HepG2 (cell line): ENCODE measurements at places on chromosomes 1 and 21.

- no peak for DNase-seq
Measured at GRCh38 chr1:166920561-166921475, 44.8 kb upstream of the TADA1 start.

DNA sequence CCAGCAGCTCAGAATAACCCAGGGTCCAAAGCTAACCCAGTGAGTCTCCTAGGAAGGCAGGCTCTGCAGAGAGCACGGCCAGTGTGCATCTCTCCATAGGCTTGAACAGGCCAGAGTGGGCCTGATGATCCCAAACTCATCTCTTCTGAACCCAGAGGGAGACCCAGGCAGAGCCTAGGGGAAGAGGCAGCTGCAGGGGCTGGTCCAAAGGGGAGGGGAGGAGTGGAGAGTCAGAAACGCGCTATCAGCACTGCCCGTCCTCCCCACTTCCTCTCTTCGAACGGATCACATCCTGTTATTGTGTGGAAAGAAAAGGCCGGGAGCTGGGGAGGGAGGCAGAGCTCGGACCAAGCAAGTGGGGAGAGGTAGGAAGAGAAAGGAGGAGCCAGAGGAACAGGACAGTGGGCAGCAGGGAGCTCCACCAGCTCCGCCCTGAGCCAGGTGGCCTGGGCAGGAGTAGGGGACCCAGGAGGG is 20.2 kb downstream of the TAL1 start:
- no peak for DNase-seq

GRCh38 chr1:115377411-115377810 is 39.4 kb upstream of the NGF start:
- no peak for DNase-seq

DNA sequence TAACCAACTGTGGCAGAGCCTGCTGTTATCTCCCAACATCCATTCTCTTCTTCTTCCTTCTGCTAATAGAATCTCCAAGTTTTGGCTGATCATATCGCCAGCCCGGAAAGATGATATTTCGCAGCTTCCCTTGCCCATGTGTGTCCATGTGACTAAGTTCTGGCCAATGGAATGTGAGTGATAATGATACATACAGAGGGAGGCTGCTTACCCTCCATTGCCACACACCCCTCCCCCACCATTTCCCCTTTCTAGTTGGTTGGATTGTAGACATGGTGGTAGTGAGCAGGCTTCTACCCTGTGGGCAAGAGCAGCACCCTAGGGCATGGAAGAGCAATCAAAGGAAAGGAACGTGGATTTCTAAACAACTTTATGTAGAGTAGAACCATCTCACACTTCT is 48.8 kb downstream of the SLC9C2 start:
- DNase-seq = no peak

- DNase-seq = no peak
Measured at GRCh38 chr1:34164771-34165391, at the start of gene CSMD2. TSS of gene CSMD2 (minus strand) at chr1:34165230. CDS start at chr1:34165097, 133 bp downstream.

GRCh38 chr1:17093822-17094393 is 25.3 kb downstream of the PADI2 start:
- no peak for DNase-seq

- no peak for DNase-seq
Measured at GRCh38 chr1:192545896-192546521, 29.6 kb upstream of the RGS1 start.

- no peak for DNase-seq
Measured at GRCh38 chr1:62321446-62321845, 2.2 kb upstream of the KANK4 start.

GRCh38 chr1:24091971-24092482 is 19.9 kb downstream of the MYOM3 start:
- DNase-seq = no peak

DNA sequence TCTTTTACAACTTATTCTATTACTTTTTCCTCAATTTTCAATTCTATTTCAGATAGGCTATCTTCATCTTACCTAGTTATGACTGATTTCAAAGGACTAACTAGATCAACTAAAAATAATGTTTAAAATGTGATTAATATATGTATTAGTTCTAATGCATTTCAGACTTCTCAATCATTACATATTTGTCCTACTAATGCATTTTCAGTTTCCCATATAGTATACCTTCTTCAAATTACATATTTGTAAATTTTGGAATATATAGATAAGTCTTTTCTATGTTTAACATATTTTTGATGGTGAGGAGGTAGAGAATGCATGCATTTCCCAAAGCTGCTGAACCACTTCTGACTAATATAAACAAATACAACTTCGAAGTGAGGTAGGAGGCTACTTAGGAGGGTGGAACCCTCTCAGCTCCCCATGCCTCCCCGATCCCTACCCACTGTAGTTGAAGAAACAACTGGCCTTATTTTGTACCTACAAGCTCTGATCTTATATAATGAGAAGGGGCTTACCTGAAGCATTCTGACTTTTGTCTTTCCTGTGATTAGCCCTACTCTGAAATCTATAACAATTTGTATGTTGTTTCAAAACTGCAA is 1.7 kb downstream of the TRMT1L start:
- no peak for DNase-seq

- no peak for DNase-seq
Measured at GRCh38 chr1:22166439-22166838, 23.5 kb upstream of the WNT4 start.

- DNase-seq = no peak
Measured at GRCh38 chr1:156384007-156384406, 15.0 kb downstream of the RHBG start.

DNA sequence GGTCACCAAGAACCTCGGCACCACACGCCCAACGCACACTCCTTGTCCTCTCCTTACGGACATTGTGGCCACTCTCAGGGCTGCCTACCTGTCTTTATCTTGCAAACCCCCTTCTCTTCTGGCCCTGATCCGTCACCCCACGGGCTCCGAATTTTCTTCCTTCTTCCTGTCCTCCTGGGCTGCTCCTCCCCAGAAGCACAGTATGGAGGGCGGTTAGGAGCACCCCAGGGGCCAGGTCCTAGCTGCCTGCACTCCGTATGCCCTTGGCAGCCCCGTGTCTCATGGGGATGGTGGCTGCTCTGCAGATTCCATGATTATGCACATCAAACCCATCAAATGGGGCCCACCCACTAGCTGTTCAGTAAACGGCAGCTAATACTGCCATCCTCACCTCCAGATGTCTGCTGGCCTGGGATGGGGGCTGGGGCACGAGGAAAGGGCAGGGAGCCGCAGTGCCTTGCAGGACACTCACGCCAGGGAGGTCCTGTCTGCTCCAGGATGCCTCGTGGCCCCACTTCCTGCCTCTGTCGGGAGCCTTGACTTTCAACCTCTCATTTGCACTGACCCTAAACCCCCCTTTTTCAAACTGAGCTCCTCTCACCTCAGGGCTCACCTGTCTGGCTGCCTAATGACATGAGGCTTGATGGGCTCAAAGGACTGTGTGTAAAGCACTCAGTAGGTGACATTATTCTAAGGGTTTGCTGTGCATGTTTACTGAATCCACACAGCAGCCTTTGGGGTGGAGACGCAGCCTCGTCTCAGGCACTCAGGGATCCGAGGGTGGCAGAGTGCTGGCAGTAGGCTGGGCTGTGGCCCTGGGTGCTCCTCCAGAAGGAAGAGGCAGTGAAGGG is 4.4 kb downstream of the TTC34 start:
- no peak for DNase-seq

- no peak for DNase-seq
Measured at GRCh38 chr1:193283016-193283415, 96.6 kb upstream of the B3GALT2 start.

GRCh38 chr1:221987860-221988520 is 246.1 kb upstream of the DUSP10 start:
- peak; percentile 9 for DNase-seq

DNA sequence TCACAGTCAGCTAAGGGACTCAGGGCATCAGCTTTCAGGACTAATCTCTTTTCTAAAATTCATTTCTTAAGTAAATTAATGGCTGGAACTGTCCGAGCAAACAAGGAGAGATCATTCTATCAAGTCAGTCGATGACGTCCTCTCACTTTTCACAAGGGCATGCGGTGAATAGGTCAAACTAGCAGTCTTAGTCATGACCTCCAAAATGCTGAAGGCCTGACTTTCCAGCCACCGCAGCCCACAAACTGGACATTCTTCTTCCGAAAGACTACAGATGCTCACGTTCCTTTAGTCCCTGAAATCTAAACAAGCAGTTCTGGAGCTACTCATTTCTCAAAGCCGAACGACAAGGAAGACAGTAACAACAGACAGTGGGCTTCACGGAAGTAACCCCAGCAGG is 127.9 kb downstream of the TIAM1 start:
- no peak for DNase-seq

GRCh38 chr1:161505686-161506085 is 429 bp downstream of the FCGR2A start:
- DNase-seq = no peak

DNA sequence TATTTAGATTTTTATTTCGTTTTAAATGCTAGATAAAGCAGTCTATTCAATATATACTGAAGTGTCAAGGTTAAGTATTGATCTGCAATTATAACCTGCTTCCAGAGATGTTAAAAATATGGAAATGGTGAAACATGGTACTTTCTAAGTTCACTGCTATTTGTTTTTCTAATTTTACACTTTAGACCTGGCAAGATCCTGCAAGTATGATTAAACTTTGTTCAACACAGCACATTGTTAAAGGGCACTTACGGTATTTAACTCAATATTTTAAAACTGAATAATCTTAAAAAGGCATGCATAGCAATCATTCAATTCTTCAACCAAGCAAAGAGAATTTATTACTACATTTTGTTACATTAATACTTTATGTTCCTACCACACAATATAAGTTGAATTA is 35.7 kb upstream of the ZZZ3 start:
- no peak for DNase-seq

- no peak for DNase-seq
Measured at GRCh38 chr1:161705537-161705936, 1.5 kb upstream of the FCRLA start.

- DNase-seq = no peak
Measured at GRCh38 chr1:168621356-168621755, 45.0 kb downstream of the XCL1 start.

DNA sequence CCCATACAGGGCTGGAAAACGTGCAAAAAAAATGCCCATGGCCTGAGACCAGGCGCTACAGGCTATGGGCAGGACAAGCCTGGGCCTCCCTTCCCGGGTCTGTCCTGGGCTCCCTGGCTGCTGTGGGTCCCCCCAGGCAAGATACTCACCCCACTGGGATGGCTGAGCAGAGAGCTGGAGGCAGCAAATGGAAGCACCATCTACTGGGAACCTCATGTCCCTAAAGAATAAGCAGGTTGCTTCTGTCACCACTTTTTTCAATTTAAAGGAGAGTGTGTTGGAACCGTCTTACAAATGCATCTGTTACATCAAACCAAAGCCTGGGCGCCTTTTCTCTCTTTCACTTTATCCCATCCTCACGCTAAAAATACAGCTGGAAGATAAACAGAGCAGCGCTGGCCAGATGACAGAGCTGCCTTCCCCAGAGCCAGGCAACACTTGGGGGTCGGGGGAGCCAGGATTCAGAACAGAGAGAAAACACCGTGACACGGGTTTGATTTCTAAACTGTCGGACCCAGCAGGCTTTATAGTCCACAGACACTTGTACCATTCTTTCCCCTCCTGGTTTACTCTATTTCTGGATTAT is 262.1 kb upstream of the VAMP3 start:
- DNase-seq = no peak

GRCh38 chr1:18849261-18849711 is 10.2 kb downstream of the TAS1R2 start:
- DNase-seq = no peak

DNA sequence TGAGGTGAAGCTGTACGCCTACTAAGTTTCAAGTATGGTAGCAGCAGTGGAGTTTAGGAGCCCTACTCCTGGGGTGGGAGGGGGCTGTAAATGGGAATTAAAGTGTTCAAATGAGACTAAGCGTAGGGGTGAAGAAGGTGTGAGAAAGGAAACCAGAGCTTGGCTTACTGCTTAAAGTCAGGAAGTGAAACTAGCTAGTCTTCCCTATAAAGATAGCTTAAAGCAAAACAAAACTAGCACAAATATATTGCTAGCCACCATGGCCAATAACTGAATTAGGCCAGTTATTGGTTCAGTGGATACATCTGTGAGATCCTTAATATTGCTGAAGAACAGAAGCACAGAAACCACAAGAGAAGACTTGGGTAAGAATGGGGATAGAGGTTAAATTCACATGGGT is 492.2 kb upstream of the PKN2 start:
- no peak for DNase-seq

- DNase-seq = no peak
Measured at GRCh38 chr1:207191776-207192175, 87.7 kb downstream of the C4BPA start.

DNA sequence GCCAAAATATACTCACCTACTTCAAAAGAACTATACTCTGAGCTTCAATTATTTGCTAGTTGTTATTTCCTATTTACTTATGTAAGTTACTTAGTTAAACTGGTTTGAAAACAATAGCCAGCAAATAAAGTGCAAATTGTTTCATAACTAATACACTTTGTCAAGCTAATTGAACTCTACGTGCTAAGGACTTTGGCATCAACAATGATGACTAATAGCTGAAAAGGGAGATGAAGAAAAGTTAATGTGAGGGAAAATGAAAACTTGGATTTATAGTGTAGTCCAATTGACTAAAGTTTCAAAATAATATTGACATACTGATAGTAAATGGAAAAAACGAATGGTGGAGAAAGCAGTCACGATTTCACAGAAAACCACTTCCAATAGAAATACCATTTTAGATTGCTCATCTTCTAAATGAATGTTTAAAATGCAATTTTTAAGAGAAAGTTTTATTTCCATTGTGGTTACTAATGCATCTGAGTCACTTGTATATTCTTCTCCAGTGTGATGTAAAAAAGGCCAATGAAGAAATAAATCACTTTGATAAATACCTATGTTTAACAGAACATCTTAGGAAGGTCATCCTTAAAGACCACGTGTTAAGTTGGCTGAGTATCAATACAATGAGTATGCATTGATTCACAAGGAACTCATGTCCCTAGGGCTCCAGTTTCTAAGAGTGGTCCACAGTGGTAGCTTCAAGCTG is 455.2 kb downstream of the LTN1 start:
- DNase-seq = no peak

- DNase-seq = no peak
Measured at GRCh38 chr21:43740497-43741156, 21.7 kb downstream of the PDXK start.

DNA sequence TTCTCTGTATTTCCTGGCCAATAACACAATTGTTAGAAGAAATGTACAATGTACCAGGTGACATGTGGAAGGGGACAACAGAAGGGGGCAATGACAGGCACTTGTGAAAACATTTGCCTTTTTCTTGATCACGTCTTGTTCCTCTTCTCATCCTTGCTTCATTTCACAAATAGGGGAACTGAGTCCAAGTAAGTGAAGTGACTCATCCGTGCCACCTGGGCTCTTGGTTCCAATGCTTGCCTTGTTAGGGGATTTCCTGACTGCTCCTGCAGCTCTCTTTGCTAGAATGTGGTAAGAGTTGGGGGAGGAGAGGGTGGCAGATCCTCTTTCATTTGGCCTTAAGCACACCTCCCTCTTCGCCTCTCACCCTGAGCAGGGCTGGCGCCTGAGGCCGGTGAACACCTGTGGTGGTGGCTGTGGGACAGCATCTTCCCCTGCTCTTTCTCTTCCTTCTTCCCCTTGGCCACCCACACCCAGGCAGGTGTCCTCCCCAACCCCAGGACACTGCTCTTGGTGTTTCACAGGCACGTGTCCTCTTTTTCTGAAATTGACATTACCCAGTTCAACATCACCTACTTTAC is 2.2 kb upstream of the RHEX start:
- DNase-seq = no peak

- DNase-seq = no peak
Measured at GRCh38 chr21:27498025-27498424, 531.1 kb upstream of the ADAMTS5 start.
